Activated naive CD4-positive, alpha-beta T cell treated with anti-CD3 and anti-CD28 coated beads, Interleukin-2, amount 50 U/mL, for 72 hours (primary cell): ENCODE measurements at places on chromosomes 3 and 15. TPM values are rescaled to one million over a fixed set of nuclear protein-coding genes. Genes with fewer than 3 reads are reported as not detected.

Gene C3orf49
- total RNA-seq, result not detected

Gene CMTM8
- total RNA-seq, result 9.5 TPM

Gene TRH
- not detected for total RNA-seq

Gene LDHAL6B
- not detected for total RNA-seq

Gene TMEM158
- total RNA-seq, result not detected

- DNase-seq, result no peak
Observed at GRCh38 chr3:114115143-114115542, 58.6 kb downstream of the QTRT2 start.

DNA sequence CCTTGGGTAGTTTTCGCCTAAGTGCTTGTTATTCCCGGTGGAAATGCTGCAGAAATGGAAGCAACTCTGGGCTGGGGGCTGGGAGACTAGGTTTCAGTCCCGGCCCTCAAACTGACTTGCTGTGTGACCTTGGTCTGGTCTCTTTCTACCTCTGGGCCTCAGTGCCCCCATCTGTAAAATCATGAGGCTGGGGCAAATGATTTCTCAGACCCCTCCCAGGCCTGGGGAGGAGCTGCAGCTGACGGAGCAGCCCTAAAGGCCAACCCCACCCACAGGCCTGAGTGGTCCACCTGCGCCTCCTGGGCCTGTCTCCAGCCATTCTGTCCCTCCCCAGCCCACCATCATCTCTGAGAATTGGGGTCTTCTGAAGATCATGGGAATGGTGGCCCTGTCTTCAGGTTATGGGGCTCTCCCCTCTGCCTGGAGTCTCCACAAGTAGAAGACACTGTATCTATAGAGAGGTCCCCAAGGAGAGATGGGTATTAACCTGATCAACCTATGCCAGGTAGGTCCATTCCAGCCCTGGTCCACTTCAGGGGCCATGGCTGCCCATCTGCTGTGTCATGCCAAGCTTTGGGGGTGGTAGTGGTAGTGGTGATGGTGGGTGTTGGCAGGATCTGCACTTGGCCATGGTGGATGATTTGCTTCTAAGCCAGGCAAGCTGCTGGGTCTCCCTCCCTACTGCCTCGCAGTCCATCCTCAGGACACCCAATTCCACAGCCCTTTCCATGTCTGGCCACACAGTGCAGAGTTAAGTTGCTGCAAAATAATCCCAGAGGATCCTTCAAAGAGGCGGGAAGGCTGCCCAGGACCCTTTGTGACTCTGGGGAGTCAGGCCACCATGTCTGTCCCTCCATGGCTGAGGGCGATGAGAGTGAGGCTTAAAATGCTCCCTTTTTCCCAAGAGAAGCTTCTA lies 46.0 kb downstream of the ITGA11 start:
- DNase-seq, result peak; percentile 42

GRCh38 chr3:115325539-115325938 lies 178.5 kb upstream of the ZBTB20 start:
- no peak for DNase-seq

GRCh38 chr3:168863561-168863960 lies 767.8 kb upstream of the GOLIM4 start:
- no peak for DNase-seq

DNA sequence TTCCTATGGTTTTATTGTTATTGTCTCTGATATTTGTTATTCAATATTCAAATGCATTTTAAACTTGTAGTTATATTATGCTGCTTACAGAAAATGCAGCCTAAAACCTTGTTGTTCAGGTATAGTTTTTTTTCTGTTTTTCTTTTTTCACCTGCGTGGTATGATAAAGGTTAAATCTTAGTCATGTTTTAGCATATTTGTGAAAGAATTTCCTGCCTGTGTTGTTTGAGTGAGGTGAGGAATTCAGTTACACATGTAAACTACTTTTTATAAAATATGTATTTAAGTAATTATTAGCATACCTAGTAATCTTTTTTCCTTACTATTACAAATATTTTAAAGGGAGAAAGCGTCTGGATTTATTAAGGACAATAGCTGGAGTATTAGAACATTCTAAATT lies 90.0 kb upstream of the NAALADL2 start:
- DNase-seq, result no peak

- no peak for DNase-seq
Observed at GRCh38 chr3:20743553-20744321, 557.7 kb upstream of the SGO1 start.

DNA sequence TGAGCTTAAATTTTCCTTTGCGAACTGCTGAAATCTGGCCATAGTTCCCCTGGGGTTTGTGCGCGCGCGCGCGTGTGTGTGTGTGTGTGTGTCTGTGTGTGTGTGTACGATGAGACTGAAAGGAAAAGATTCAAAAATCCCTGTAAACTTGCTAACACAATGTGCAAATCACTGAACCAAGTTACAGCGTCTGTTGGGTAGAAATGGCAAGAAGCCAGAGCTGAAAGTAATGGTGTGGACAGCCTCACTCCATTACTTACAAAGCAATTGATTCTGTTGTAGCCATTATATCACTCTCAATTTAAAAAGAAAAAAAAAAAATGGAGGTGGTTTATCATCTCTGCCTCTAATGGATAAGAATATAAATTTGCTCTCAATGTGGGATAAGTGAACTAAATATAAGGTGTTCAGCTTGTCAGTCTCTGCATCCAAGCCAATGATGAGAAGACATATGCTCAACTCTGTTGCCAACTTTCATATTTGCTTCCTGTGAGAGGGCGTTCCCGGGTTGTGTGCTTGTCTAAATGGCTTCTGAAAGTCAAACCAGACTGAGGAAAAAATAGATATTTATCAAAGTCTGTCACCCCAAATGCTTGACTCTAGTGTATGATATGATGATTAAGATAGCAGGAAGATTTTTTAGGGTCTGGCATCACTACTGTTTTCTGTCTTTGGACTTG lies 422.2 kb downstream of the ZNF385D start:
- no peak for DNase-seq
